ENCODE measurements at places on chromosomes 4 and X.

GRCh38 chrX:54640736-54641135 is 110.7 kb downstream of the GNL3L start:
- no peak for DNase-seq

GRCh38 chr4:159220353-159220752 is 117.5 kb downstream of the RAPGEF2 start:
- DNase-seq = no peak

DNA sequence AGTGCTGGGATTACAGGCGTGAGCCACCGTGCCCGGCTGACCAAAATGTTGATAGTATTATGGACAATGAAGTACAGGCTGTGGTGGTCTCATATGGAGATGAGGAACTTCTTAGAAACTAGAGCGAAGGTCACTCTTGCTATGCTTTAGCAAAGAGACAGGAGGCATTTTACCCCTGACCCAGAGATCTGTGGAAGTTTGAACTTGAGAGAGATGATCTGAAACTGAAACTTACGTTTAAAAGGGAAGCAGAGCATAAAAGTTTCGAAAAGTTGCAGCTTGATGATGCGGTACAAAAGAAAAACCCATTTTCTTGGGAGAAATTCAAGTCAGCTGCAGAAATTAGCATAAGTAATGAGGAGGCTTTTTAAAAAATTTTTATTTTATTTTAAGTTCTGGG is 8.5 kb upstream of the CTAG2 start:
- no peak for DNase-seq

DNA sequence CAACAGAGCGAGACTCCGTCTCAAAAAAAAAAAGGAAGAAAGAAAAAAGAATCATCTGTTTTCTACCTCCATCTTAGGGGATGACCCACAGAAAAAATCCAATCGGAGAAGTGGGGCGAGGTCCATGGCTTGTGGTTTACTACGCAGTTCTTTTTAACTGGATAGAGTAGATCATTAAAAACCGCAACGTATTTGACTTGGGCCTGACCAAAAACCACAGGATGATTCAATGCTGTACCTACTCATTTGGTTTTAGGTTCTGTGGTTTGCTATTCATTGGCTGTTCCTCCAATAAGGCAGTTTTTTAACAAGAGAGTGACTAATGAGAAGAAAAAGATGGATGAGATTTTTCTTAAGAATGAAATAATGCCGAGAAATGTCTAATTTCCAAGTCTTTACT is 83.7 kb downstream of the FREM3 start:
- no peak for DNase-seq

DNA sequence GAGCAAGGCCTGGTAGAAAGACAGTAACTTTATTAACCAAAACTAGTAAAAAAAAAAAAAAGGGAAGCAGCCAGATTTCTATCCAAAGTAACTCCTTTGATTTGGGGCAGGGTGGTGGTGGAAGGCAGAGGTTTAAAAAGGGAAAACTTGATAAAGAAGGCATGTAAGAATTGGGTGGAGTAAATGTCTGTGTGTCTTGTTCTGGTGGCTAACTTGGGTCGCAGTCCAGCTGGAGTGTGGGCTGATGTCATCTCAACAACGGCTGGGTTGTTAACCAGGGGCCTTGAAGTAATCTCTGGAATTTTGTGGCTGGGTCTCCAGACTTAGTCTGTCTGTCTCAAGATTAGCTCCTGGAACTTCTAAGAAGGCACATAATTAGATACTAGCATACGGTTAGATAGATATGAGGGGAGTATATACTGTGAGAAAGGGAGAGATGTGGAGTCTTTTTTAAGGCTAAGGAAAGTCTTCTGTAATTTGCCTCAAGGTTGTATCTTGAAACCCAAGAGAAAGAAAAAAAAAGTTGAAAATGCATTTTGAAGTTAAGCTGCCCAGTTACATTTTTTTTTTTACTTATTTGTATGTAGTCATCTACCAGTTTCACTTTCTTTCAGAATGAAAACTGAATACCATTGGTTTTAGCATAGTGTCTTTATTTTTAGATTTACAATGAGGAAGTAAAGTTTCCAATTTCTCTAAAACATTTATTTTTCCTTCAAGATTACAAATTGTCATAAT is 48.3 kb downstream of the MTHFD2L start:
- no peak for DNase-seq

GRCh38 chrX:94216738-94217137 is 542.7 kb downstream of the FAM133A start:
- DNase-seq = no peak

DNA sequence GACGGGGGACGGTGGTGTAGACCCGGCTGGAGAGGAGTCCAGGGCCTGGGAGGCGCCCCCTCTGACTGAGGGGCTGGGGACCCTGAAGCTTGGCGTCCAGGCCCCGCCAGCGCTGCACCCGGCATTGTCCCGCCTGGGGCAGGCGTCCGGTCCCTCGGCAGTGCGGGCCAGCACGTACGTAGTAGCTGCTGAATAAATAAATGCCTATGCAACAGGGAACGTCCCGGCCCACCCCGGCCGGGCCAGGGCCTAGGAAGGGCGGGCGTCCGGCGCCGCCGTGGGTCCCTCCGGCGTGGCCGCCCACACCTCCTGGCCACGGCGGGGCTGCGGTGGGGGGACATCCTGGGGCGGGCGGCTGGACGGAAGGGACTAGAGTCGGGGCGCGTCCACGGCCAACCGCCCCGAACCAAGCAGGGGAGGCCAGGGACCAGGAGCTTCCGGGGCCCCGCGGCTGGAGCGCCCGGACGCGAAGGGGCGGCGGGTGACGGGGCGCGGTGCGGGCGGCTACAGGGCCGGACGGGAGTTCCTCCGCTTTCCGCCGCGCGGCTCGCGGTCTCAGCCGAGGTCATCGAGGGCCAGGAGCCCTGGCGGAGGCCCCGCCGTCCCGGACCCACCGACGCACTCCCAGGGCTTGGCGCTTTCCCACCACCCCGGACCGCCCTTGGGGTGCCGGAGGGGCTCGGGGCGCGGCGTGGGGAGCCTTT is 886 bp upstream of the WWC2 start:
- DNase-seq = no peak

- DNase-seq = no peak
These were observed 33.7 kb downstream of the FRMD7 start for GRCh38 chrX:132094164-132094563.

DNA sequence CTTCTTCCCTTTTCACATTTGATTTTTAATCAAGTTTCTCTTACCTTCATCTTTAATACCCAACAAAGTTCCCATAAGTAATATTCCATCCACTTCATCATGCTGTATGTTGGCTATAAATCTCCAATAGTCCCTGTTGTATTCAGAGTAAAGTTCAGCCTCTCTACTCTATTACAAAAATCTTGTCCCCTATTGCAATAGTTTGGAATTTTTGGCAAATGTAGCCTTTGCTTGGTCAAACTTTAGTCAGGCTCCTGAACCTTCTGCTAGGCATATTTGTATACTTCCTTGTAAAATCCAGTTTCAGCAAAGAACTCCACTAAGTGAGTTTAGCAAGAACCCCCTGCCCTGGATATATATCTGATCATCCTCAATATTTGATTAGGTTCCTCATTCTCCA is 54.0 kb upstream of the PACRGL start:
- no peak for DNase-seq

GRCh38 chr4:61638591-61638990 is 438.5 kb downstream of the ADGRL3 start:
- no peak for DNase-seq

- DNase-seq = no peak
These were observed 48.3 kb downstream of the USP9X start for GRCh38 chrX:41133551-41133950.

DNA sequence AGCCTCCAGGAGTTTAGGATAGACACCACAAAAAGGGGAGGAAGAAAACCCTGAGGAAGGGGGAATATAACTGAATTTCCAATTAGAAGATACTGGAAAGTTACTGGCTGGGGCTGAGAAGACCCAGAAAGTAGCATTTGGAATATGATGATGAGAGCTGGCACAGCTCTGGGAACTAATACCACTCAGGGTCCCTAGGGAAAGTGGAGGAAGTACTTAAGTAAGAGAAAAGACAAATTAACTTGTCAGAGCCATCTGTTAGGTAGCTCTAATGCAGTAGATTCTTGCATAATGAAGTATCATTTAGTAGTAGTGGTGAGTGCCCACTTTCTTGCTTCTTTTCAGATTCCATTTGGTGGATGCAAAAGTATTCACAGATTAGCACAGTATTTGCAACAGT is 90.8 kb upstream of the TSPAN5 start:
- no peak for DNase-seq

DNA sequence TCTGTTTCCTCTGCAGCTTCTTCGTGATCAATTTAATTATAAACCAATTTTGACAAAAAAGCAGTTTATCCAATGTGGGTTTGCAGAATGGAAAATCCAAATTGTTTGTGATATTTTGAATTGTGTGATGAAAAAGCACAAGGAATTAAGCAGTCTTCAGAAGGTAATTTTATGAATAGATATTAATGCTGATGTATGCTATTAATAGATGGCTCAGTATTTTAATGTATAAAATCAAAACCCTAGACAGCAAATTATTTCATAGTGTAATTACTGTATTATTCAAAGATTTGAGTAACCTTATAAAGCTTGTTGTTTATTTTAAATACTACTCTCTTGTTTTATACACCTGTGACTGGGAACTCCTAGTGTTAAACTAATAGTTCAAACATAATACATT is 20.0 kb downstream of the CEP44 start:
- no peak for DNase-seq

DNA sequence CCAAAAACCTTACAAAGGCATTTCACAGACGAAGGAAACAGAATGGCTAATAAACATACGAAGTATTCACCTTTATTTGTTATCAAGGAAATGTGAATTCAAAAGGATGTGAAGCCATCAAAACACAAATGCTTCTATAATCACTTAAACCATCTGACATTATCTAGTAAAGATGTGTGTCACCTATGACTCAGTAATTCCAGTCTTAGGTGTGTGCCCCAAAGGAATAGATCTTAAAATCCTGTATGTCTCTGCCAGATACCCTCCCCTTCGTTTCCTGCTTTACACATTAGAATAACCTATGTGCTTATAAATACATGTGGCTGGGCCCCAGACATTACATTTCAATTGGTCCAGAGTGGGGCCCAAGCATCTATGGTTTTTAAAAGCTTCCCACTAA is 41.8 kb upstream of the CEP135 start:
- DNase-seq = no peak

GRCh38 chrX:42128587-42128986 is 205.2 kb upstream of the CASK start:
- no peak for DNase-seq

DNA sequence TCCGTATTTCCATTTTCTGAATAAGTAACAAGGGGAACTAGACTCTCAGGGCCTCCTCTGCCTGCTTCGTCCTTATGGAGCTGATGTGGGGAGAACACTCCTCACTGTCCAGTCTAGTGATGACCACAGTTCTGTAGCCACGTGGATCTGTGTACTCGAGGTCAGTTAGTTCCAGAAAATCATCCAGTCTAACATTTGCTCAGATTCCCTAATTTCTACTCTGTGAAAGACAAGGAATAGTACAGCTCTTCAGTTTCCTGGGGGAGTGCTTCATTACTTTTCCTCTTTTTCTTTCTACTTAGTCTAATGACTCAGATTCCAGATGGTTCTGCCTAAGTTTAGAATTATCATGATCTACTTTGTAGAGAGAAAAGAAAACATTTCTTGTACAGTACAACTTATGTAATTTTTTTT is 82.6 kb downstream of the SORBS2 start:
- DNase-seq = no peak

DNA sequence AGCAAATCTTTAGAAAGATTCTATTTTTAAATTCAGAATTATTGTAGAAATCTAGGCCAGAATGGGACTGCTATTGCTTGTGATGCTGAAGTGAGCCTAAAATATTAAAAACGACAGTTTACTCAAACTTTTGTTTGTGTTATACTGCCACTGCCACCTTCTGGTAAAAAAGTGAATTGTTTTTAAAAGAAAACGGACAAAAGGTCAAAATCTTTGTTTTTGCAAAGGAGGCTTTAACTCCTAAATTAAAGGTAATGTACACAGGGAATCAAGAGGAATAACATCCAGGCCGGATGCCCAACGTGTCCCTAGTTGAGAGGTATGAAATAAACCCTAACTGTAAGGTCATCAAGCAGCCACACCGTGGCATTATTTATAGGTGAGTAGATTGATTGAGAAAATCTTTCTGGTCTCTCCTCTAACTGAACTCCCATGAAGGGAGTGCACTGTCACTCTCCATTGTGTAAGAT is 338.3 kb upstream of the GALNT7 start:
- no peak for DNase-seq

- DNase-seq = no peak
These were observed 276.1 kb downstream of the ANTXR2 start for GRCh38 chr4:79796948-79797347.

DNA sequence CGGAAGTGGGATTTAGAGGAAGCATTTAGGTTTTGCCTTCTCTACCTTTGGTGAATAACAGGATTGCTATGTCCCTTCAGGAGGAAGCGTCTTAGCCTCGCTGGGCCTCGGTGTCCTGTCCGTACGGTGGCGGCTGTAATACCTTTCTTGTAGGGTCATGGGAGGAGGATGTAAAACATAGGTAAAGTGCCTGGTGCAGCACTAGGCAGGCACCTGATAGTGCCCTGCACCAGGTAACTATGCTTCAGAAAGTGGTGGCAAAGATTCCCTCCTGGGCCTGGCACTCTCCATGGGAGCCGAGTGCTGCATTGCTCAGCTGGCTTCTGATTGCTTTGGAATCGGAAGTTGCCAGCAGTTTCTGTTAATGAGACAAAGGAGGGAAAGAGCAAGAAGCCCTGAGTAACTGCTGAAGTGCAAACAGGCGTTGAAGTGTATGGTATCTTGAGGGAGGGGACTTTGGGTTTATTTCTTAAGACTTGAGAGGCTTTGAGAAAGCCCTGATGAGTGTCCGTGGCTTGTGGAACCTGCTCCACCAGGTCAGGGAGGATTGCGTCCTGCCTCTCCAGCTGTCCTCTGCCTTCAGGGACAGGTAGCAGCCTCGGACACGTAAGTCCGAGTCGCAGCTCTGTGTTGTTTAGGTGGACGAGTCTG is 45.8 kb downstream of the TBC1D14 start:
- no peak for DNase-seq

DNA sequence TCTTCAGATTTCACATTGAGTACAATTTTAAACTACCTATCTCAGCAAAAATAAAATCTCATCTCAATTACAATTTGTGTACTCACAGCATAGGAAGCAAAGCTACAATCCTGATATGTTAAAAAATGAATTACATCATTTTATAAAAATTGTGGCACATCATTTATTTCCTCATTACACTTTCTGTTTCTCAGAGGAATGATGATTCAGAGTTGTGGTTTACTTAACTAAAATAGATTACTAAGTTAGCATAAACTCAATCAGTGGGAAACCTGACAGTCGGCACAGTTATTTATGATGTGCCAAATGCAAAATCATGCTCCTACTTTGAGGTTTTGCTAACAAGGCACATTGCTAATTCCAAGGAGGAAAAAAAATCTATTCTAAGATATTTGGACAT is 325.0 kb downstream of the FBXO8 start:
- DNase-seq = no peak

Data from stimulated activated CD8-positive, alpha-beta memory T cell treated with anti-CD3 and anti-CD28 coated beads, Interleukin-2, amount 100 ng/mL, for 48 hours (primary cell).